ENCODE measurements at places on chromosomes 6 and 20. TPM values are rescaled to one million over a fixed set of nuclear protein-coding genes. Genes with fewer than 3 reads are reported as not detected.

The CCM2L gene
- total RNA-seq: 2.2 TPM

The TREM1 gene
- 0.25 TPM for total RNA-seq

The ADRM1 gene
- total RNA-seq: 31.2 TPM

The C20orf144 gene
- total RNA-seq: not detected

The MRPL18 gene
- 36.6 TPM for total RNA-seq

The SLC22A16 gene
- 0.49 TPM for total RNA-seq

The KCNS1 gene
- total RNA-seq: 1.7 TPM

The GJA10 gene
- total RNA-seq: not detected

The SAYSD1 gene
- 16.5 TPM for total RNA-seq

The MPIG6B gene
- total RNA-seq: not detected

The DEFB124 gene
- not detected for total RNA-seq

The C6orf15 gene
- total RNA-seq: not detected

The RSPH4A gene
- 2.0 TPM for total RNA-seq

The FOXA2 gene
- total RNA-seq: not detected

The SNAP91 gene
- 86.1 TPM for total RNA-seq

The BHLHE23 gene
- 0.25 TPM for total RNA-seq

The NKX2-4 gene
- total RNA-seq: not detected

The TREM2 gene
- 3.0 TPM for total RNA-seq

The PRICKLE4 gene
- total RNA-seq: 0.49 TPM

The NMBR gene
- 4.7 TPM for total RNA-seq

The MYBL2 gene
- total RNA-seq: 0.98 TPM

The HDGFL1 gene
- total RNA-seq: under 0.01 TPM

The DSP gene
- total RNA-seq: 9.3 TPM

The DDO gene
- 0.25 TPM for total RNA-seq
